ENCODE measurements at places on chromosomes 6 and 20. TPM values are rescaled to one million over a fixed set of nuclear protein-coding genes. Genes with fewer than 3 reads are reported as not detected.

Gene SCUBE3
- total RNA-seq = 0.22 TPM

GRCh38 chr6:23637296-23637695, 488.7 kb upstream of the NRSN1 start:
- no peak for DNase-seq

DNA sequence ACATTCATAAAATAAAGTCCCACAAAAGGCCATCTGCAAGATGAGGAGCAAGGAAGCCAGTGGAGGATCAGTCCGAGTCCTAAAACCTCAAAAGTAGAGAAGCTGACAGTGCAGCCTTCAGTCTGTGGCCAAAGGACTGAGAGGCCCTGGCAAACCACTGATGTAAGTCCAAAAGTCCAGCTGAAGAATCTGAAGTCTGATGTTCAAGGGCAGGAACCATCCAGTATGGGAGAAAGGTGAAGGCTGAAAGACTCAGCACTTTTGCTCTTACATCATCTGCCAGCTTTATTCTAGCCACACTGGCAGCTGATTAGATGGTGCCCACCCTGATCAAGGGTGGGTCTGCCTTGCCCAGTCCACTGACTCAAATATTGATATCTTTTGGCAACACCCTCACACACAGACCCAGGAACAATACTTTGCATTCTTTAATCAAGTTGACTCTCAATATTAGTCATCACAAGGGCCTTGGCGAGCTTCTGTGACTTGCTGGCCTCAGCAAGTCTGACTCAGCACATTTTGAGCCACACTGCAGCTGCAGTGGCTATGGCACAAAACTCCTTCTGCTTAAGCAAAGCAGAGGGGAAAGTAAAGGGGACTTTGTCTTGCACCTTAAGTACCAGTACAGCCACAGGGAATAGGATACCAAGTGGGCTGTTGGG, 1370.3 kb upstream of the CITED2 start:
- no peak for DNase-seq

DNA sequence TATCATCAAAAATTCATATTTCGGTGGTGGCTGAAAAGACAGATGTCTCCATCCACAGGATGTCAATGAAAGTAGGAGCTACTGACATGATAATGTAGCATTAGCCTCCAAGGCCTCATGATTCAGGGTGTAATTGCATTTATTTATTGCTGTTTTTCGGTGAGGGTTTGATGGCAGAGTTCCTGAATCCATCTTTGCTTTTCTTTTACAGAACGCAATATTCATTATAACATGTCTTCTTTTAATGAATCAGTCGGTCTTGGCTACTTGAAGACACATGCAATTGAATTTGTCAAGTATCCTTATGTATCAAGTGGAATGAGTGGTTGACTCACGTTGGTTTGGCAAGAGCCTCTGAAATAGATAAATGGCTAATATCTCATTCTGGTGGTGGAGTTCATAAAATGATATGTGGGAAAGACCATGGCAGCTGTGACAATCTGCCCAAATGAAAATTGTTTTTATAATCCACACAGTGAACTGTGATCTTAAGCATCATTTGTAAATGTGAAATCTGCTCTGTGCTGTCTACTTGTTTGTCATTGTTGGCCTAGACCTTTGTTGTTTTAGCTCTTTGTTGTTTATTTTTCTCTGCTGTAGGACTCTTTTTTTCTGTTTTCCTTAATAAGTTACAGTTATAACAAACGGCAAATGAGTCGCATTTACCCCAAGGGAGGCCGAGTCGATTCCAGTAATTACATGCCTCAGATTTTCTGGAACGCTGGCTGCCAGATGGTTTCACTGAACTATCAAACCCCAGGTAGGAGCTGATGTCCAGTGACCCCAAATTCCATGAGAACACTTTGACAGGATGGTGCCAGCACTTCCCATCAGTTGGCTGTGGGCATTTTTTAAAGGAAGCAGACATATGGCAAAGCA, 105.7 kb upstream of the LAMP5 start:
- DNase-seq = no peak

Gene OTOR
- not detected for total RNA-seq

Gene MLN
- total RNA-seq = not detected

Gene RIPOR3
- 19.7 TPM for total RNA-seq

DNA sequence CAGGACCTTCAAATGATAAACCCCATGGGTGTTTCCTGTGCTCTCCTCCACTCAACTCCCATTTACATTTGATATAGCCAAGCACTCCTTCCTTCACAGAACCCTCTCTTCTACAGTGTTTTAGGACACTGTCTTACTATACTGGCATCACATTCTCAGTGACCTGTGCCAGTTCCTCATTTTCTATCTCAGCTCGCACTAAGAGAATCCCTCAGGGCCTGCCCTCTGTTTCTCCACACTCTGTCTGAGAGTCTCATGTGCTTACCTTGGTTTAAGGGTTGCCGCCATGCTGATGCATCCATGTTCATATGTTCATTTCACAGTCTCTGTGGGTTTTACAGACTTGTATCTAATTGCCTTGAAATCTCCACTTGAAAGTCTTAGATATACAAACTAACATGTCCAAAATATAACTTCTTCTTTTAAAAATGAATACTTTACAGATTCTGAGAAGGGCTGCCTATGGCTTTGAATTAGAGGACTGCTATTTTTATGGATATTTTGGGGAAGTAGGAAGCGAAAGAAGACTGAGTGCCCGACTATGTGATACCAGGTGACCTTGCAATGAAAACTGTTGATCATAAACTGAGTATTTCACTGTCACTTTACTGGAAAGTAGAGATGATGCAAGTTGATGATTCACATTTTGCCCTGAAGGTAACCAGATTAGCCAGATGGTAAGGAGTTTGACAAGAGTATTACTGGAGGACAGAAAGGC, 153.1 kb upstream of the SIM1 start:
- no peak for DNase-seq

DNA sequence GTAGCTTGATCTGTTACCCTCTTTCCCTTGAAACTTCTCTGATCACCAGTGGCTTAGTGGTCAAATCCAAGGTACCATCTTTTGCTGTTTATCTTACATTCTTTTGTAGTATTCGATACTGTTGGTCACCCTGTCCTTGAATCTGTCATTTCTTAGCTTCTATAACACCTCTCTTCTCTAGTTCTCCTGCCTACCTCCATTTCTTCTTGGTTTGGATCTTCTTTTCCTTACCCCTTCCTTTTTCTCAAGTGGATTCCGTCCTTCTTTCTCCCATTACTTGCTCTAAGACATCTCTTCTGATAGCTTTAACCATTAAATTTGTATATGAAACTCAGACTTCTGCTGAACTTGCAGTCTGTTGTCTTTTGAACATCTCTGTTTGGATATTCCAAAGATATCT, 39.9 kb downstream of the QKI start:
- no peak for DNase-seq

DNA sequence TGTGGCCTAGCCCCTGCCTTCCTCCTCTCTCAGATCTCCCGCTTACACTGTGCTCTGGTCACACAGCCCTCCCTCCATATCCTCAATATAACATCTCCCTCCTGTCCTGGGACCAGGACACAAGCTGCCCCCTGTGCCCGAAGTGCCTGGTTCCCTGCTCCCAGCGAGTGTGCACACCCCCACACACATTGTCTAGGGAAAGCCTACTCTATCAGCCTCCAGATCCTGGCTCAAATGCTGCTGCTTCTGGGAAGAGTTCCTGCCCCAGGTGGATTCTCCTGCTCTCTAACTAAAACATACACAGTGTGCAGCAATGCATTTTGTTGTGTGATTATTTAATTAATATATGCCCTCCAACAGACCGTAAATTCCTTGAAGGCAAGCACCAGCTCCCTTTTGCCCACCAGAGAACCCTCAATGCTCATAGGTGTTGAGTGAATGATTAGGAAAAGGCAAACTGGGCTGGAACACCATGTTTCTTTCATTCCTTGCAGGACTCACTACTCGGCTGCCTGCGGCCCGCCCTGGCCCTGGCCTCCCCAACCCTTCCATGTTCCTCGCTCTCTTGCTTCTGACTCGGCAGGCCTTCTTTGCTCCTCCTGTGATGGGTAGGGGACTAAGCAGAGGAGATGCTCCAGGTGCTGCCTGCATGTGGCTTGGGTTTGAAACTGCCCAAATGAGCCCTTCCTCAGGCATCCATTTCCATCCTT, 194.6 kb downstream of the ZDHHC14 start:
- no peak for DNase-seq

GRCh38 chr20:2738331-2739041, 45.9 kb downstream of the EBF4 start:
- no peak for DNase-seq

- no peak for DNase-seq
Measured at GRCh38 chr6:20317430-20317829, 84.2 kb upstream of the E2F3 start.

DNA sequence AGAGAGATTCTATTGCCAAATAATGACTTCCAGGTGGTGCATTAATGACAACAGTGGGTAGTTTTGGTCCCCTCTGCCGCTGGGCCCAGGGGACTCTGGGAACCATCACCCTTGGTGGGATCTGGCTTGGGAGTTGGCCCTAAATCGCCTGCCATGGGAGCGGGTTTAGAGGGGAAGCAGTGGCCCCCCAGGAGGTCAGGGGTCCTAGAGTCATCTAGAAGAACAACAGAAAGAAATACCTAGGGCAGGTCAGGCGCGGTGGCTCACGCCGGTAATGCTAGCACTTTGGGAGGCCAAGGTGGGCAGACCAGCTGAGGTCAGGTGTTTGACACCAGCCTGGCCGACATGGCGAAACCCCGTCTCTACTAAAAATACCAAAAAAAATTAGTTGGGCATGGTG, 17.8 kb upstream of the ARFGEF2 start:
- no peak for DNase-seq

- DNase-seq = no peak
Measured at GRCh38 chr6:90288404-90288803, 8.2 kb downstream of the BACH2 start.

DNA sequence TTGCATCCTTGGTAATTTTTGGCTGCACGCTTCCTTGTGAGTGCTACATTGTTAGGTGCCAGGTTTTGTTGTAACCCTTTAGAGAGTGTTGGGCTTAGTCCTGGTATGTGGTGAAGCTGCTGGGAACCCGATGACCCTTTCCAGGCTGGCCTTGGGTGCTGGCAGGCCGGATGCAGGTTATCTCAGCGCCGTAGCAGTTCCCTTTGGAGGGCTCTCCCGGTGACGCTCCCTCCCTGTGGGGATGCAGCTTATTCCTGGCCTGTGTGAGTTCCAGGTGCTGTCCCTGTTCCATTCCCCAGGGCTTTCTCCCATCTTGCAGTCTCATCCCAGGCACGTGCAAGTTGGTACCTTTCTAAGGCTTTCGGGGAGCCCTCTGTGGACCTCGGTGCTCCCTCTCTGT, 13.9 kb upstream of the BHLHE23 start:
- DNase-seq = no peak

GRCh38 chr6:139841794-139842215, 467.4 kb upstream of the CITED2 start:
- no peak for DNase-seq

DNA sequence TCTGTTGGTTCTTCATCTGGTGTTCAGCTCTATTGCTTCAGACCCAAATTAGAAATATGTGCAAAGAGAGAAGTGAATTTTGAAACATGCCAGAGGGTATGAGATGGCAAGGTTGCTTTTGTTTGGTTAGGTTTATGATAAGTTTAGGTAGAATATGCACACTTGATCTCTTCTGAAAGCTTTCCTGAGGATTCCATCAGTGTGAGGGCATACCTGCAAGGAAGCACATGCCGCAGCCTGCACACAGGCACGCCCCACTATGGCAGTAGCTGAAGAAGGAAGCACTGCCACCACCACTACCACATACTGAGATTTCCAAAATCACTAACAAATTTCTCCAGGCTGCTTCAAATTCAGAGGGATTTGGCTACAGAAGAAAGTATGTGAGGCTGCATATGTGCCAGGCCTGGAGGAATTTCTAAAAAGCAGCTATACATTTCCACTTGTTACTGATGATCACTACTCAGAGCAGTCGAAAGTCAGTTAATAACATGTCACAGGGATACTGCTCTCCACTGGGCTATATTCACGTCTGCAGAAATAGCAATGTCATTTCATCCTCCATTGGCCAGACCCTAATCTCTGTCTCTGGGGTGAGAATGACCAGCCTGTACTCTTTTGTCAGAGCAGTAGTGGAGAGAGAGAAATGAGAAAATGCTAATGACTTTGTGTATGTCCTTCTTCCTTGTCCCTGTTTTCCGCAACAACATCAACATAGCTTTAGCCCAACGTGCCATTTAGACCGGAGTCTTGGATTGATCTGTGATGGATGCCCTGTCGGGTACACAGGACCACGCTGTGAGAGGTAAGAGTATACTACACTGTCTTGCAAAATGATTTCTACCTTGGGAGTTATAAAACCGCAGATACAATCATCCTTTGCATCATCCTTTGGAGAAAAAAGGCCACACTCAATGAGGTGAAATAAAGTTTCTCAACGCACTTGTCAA, 396.7 kb downstream of the LAMA2 start:
- DNase-seq = no peak

GRCh38 chr6:126086560-126086959, 100.2 kb downstream of the TRMT11 start:
- no peak for DNase-seq

GRCh38 chr20:46275091-46275490, 33.2 kb downstream of the CDH22 start:
- DNase-seq = no peak

Gene PRR18
- 1.0 TPM for total RNA-seq

Gene HEY2
- 1.3 TPM for total RNA-seq

DNA sequence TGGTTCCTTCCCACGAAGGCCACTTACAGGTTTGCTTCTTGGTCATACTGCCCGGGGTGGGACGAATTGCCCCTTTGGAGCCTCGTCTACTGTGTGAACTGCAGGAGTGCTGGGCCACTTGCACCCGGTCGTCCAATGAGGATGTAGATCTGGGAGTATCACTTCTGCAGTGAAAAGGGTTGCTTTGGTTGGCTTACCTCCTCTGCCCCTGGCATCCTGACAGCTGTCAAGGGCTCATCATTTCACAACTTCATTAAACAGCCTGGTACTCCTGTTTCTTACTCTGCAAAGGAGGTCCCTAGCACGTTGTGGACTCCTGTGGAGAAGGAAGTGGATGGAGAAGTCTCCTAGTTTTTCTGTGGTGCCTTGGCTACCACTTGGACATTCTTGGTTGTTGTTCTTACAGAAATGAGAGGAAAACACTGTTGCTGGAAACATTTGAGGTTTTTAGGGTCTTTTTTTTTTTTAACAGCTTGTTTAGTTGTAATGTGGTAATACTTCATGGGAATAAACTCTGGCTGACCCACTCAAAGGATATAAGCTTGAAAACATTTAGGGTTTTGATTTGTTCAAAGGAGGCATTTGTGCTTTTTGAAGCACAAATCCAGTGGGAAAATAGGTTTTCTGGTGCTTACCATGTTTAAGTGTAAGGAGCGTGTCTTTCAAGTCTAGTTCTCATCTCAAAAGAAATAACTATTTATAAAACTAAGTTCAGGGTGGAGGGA, 60.7 kb downstream of the AKAP12 start:
- DNase-seq = no peak

Gene RCAN2
- 6.7 TPM for total RNA-seq

DNA sequence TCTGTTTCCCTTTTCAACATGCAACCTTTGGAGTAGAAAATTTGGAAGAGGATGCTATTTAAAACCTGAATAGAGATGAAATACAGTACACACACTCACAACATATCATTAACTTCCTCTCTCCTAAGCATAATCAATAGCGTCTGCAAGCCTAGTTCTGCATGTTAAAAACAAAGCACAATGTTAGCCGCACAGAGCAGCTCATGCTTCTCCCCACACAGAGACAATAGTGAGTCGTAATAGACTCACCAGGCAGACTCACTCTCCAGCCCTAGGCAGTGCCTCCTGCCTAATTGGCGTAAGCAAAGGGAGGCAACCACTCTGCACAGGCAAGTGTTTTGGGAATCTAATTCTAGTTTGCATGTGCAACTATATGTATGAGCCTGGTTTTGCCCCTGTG, 45.8 kb upstream of the ARID1B start:
- no peak for DNase-seq

GRCh38 chr6:2794171-2794730, 29.1 kb downstream of the WRNIP1 start:
- no peak for DNase-seq

Measured in mesenteric fat pad (tissue), 1 donor.